Activated T-cell treated with anti-CD3 and anti-CD28 coated beads, Interleukin-2, amount 50 U/mL, for 1 hour (primary cell): ENCODE measurements at places on chromosomes 7 and 10.

DNA sequence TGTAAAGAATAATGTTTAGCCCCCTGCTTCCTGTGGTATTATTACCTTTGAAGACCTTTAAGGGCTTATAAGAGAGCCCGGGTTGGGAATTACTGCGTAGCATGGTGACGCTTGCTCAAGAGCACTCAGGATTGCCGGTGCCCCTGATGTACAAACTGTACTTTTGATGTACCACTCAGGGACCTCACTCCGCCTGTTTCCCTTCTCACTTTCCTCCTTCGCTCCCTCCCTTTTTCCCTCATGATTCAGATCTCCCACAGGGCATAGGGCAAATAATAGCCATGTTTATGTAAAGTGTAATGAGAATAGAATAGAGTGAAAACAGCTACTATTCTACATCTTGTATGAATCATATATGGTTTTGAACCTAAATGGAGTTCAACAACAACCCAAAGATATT, 77.8 kb upstream of the PDCD4 start:
- no peak for DNase-seq

- no peak for DNase-seq
Observed at GRCh38 chr10:13221572-13221971, 12.6 kb downstream of the UCMA start.

GRCh38 chr7:29288181-29289091, 93.9 kb downstream of the CHN2 start:
- DNase-seq, result no peak

DNA sequence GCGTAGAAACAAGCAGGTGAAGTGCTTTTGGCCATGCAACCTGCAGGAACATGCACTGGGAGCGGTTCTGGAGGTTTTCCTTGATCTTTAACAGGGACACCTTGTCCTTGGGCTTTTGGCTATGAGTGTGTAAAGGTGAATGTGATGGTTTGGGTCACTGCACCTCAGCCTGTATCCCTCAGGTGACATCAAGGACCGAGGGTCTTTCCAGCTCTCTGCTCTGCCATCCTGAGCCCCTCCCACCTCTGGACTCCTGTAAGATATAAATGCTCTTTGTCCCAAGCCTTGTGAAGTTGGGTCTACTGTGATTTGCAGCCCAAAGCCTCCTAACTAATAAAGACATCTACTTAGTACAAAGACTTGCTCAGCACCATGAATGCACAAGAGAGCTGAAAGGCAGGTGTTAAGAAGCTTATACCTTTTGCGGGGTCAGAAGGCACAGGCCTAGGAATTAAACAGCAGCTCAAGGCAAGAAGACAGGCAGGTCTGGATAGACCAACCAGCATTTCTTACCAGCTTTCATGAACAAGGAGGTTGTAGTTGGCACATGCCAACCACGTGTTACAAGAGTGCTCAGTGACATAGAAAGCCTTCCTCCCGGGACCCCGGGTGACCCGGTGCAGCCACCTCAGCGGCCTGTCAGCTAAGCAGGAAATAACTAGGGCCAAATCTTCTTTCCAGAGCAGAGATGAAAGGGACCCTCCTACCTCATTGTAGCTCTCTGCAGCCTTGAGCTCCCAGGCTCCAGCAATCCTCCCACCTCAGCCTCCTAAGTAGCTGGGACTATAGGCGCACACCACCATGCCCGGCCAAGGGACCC, 89.9 kb downstream of the CARD11 start:
- DNase-seq, result peak; percentile 34

DNA sequence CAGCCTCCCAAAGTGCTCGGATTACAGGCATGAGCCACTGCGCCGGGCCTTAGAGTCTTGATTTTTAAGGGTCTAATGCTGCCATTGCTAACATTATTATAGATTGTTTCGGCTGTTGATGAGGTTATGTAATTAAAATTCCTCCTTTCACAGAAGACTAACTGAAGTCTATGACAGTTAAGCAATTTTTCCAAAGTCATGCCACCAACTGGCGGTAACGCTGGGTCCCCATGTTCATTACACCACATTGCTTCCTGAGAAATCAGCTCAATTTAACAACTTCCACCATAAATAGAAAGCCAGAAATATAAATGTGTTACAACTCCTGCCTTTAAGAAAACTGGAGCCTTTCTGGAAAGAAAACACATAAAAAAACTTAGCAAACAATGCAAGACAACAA, 3.5 kb downstream of the ERLIN1 start:
- DNase-seq, result no peak

DNA sequence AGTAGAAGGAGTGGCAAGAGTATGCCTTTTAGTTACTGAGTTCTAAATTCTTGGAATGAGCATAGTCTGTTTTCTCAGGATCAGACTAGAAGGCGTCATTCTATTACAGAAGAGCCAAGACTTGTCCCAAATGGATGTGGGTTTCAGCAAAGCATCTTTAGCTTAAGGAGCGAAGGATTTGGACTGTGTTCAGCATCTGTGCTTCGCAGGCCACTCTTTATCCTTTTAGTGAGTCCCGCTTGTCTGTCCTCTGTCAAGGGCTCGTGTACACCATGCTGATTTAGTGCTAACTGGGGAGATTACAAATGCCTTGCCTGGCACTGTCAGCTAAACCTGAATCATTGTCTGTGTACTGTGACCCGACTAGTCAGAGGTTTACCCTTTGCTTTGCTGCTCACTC, 465.7 kb downstream of the AUTS2 start:
- no peak for DNase-seq

- no peak for DNase-seq
Observed at GRCh38 chr10:117535298-117536071, 7.1 kb upstream of the EMX2 start.

DNA sequence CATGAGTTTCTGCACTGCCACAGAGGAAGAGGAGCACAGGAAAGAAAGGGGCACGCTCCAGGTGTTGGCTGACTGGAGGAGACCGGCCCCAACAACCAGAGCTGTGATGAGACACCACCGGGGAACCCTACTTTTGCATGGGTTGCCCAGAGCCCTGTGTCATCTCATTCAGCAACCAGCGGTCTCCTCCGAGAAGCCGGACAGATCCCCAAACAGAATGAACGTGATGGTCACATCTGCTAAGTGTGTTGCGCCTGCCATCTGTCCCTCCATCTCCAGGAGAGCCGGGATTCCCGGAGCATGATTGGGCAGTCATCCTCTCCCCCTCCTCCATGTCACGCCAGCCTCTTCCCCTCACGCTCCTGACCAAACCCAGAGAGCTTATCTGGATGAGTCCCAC, 22.9 kb downstream of the PARP12 start:
- no peak for DNase-seq

DNA sequence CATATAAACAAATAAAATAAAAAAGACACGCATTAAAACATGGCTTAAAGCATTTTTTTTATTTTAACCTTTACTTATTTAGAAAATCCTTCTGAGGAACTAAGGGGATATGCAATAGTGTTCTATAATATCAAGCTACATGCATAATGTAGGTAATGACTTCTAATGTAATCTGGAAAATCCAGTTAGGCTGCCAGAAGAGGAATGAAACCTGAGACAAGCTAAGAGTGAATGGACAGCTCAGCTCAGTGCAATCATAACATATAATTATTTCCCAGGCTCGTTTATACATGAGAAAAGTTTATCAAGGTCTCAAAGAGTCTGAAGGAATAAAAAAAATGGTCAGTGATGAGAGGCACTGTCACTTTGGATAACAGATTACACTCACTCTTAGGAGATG, 649.0 kb upstream of the PCDH15 start:
- DNase-seq, result no peak

- DNase-seq, result no peak
Observed at GRCh38 chr10:30158325-30158960, 99.1 kb upstream of the JCAD start.

DNA sequence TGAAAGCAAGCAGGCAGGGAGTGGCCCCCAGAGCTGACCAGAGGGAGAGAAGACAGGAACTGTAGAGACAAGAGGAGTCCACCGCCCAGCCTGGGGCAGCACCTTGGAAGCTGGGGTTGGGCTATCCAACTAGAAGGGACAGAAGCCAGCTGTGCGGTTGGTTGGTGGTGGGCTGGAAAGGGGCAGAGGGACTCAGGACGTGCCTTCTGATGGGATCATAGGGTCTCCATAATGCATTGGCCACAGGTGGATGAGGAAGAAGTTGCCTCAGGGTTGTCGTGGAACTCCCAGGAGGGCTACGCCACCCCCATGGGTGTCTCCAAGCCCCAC, 114.0 kb upstream of the RET start:
- DNase-seq, result no peak

GRCh38 chr7:127584648-127585043, 750 bp downstream of the GCC1 start:
- no peak for DNase-seq

DNA sequence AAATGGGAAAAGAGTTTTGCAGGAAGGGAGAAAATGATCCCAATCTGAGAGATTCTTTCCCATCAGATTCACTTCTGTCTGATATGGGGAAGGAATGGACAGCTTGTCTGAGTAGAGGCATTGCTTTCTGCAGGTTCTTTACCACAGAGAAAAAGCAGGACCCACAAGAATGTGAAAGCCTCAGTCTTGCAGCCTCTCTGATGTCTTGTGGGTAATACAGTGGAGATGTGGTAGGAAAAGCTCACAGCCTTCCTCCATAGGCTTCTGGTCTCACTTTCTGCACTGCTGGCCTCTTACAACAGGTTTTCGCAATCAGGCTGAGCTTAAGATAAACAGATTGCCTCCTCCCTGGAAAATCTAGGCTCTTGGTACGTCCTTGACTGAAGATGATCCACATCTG, 551 bp downstream of the IFIT1 start:
- no peak for DNase-seq

- DNase-seq, result no peak
Observed at GRCh38 chr7:7271094-7271874, 88.9 kb downstream of the C1GALT1 start.
